ENCODE measurements at places on chromosomes 4 and X. TPM values are rescaled to one million over a fixed set of nuclear protein-coding genes. Genes with fewer than 3 reads are reported as not detected.

GRCh38 chr4:150098214-150098613, 20.0 kb downstream of the DCLK2 start:
- no peak for DNase-seq

The TRIM60 gene
- not detected for polyA plus RNA-seq

DNA sequence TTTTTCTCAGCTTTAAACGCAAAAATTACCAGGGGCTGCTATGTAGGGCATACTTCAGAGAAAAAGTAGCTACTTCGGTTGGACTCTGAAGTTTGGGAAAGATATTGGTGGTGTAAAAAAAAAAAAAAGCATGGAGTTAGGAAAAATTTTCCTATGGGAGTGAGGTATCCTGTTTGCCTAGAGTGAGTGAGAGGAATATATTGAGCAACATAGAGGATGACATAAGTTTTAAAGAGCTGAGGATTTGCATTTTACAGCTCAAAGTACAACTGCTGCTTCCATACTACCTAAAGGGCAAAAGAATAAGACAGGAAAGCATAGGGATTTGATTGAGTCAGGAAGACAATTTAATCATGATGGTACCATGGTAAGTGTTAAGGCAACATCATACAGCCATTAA, 7.3 kb downstream of the GPRASP1 start:
- no peak for DNase-seq

- DNase-seq: no peak
These were observed 37.9 kb upstream of the SORBS2 start for GRCh38 chr4:185849664-185850550.

GRCh38 chr4:187208651-187209050, 485.0 kb upstream of the FAT1 start:
- DNase-seq: no peak

The VCX3A gene
- polyA plus RNA-seq: not detected

DNA sequence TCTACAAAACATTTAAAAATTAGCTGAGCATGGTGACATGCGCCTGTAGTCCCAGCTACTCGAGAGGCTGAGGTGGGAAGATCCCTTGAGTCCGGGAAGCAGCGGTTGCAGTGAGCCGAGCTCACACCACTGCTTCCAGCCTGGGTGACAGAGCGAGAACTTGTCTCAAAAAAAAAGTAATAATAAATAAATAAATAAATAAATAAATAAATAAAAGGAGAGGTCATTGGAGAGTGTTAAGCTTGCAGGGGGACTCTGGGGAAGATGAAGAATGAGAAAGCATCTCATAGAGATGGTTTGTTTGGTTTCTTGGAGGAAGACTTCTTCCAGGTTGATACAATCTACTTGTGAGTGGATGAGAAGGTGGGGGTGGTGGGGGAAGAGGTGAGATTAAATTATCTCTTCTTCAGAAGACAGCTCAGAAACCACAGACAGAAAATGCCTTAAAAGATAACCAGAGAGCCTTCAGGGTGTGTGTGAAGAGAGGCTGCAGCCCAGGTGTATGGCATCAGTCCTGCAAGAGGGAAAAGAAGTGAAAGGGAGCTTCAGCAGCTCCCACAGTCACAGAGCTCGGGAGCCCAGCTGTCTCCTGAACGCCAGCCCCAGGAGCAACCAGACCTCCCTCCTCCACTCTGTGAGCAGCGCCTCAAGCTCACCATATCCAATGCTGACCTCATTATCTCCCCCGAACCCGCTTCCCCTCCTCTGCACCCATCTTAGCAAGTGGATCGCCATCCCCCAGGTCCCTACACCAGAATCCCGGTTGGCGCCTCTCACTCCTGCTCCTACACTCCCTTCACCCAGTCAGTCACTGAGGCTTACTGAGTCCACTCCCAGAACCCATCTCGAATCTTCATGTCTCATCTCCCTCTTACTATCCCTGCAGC, 48.2 kb downstream of the RBM47 start:
- no peak for DNase-seq

- DNase-seq: no peak
These were observed 91.5 kb downstream of the HPRT1 start for GRCh38 chrX:134551376-134552048.

GRCh38 chr4:123606336-123606735, 209.7 kb downstream of the SPRY1 start:
- DNase-seq: no peak

The TASL gene
- polyA plus RNA-seq: 0.47 TPM

The CT45A2 gene
- polyA plus RNA-seq: not detected

- no peak for DNase-seq
These were observed 235.2 kb upstream of the FAT1 start for GRCh38 chr4:186958726-186959350.

- DNase-seq: no peak
These were observed 65.1 kb downstream of the CASK start for GRCh38 chrX:41858161-41858775.

GRCh38 chrX:147626605-147627004, 285.1 kb upstream of the FMR1 start:
- no peak for DNase-seq

The CCKAR gene
- polyA plus RNA-seq: not detected

DNA sequence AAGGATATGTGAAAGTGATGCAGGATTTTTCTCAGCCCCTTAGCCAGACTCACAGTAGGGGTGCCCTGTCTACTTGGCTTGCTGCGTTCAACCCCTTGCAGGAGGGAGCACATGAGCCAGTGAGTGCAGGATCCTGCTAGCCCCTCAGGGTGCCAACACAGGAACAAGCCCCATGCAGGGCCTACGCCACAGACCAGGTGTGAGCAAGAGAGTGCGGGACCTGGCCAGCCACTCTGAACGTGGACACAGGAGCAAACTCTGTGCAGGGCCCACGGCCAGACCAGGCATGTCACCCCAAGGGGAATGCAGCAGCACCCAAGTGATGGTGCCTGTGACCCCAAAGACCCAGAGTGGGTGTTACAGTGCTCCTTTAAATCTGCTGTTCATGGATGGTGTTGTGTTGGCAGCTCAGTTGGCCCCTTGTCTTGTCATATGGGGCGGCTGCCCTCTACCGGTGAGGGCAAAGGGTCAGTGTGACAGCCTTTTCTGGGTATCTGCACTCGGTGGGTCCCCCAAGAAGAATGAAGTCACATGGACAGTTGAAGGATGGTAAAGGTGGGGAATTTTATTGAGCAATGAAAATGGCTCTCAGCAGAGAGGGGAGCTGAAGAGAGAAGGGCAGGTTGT, 188.4 kb upstream of the MAOA start:
- no peak for DNase-seq

- no peak for DNase-seq
These were observed 194.4 kb downstream of the BCOR start for GRCh38 chrX:39903343-39903742.

The PABPC4L gene
- 18.4 TPM for polyA plus RNA-seq

GRCh38 chr4:5126857-5127256, 75.6 kb downstream of the STK32B start:
- DNase-seq: no peak

The ARR3 gene
- polyA plus RNA-seq: 1.2 TPM

The TMEM156 gene
- 3.2 TPM for polyA plus RNA-seq

- no peak for DNase-seq
These were observed 936.6 kb upstream of the EPHA5 start for GRCh38 chr4:66606908-66607307.

- DNase-seq: no peak
These were observed 164.7 kb downstream of the CHIC2 start for GRCh38 chr4:53899586-53900270.

GRCh38 chrX:13473442-13474163, 95.8 kb upstream of the EGFL6 start:
- DNase-seq: no peak

The GPC3 gene
- 1,309 TPM for polyA plus RNA-seq

The ARHGAP36 gene
- 0.06 TPM for polyA plus RNA-seq

The NHS gene
- polyA plus RNA-seq: 20.0 TPM

- no peak for DNase-seq
These were observed 18.2 kb downstream of the PTTG2 start for GRCh38 chr4:37978248-37978924.

The S100G gene
- not detected for polyA plus RNA-seq

The SERTM2 gene
- not detected for polyA plus RNA-seq

DNA sequence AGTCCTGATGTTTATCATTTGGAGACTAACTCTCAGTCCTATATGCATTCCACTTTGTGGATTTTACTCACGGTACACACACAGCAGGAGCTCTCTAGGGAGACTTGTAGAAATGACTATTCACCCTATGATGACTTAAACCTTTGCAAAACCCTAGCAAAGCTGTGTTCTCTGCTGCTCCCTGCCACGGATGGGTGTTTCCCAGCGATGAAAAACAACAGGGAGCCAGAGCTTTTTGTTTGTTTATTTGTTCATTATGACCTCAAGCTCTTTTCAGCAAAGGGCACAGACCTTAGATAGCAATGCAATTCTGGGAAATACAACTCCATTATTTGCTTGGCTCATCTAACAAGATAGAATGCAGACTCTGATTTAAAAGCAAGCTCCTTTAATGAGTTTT, 156.6 kb downstream of the GRIA3 start:
- DNase-seq: no peak

The FAT1 gene
- polyA plus RNA-seq: 84.3 TPM

GRCh38 chr4:161256172-161256571, 907.6 kb downstream of the FSTL5 start:
- no peak for DNase-seq

Data from left renal pelvis (tissue), 4 donors.